ENCODE measurements at places on chromosomes 5 and 9.

GRCh38 chr5:16891033-16891432 is 45.1 kb downstream of the MYO10 start:
- DNase-seq: no peak

- no peak for DNase-seq
Measured at GRCh38 chr9:84897362-84898094, 228.0 kb downstream of the NTRK2 start.

DNA sequence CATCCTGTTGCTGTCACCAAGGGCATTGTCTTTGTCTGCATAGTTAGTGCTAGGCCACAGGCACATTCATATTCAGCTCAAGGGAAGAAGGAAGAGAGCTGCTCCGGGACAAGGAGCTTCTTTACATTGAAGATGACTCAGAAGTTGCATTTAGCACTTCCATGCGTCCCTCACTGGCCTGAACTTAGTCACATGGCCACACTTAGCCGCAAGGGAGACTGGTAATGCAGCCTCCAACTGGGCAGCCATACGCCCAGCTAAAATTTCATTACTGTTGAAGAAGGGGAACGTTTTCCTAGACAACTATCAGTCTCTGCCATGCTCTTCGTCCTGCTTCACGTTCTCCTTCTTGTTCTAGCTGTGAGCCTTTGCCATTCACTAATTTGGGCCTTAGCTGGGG is 20.0 kb downstream of the ACTL7B start:
- no peak for DNase-seq

DNA sequence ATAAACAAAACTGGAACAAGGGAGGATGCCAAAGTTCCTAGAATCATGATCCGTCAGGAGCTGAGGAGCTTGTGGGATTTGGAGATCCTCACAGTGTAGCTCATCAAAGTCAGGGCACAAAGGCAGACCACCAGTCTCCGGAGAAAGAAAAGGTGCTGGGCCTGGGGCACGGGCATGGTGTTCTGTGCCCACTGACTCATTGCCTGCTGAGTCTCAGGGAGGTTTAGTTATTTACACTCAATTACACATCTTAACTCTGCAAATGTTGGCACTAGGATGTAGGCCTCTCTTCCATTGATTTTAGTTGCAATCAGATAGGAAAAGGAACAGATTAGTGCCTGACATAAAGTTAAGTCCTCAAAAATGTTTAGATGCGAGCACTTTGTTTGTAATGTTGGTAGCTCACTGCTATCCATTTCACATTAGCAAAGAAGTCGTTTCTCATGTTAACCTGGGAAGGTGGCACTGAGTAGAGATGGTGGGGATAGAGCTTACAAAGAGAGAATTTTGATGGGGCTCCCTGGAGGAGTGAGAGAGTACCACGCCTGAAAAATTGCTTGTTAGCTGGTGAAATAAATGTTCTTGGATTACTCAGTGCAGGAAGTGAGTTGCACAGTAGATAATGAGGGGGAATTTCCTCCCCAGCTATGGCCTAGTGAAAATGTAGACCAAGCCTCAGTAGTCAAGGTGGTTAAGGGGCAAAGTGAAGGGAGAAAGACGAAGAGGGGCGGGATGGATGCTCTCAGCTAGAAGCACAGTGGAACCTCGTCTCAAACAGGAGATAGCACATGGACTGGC is 109.5 kb upstream of the CD180 start:
- no peak for DNase-seq

- peak; percentile 40 for DNase-seq
Measured at GRCh38 chr5:152505442-152506042, 100.5 kb upstream of the NMUR2 start.

DNA sequence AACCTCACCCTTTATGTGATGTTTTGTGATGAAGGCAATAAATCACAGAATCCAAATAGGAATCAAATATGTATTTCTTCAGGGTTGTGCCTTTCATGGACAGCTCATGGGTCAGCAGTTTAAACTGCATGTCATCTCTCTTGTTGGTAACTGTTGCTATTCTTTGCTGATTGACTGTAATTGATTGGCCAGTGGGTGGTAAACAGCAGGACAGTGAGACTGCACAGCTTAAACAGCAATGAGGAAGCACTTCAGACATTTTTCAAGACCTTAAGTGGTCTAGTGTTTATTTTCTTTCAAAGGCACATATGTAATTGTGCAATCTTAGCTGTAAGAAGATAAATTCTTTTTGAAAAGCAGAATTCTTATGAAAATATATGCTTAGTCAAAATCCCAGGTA is 260.5 kb downstream of the COX7C start:
- DNase-seq: no peak

GRCh38 chr5:32836176-32836575 is 125.1 kb downstream of the NPR3 start:
- no peak for DNase-seq

All from NCI-H1092 (cell line).